Activated naive CD8-positive, alpha-beta T cell treated with anti-CD3 and anti-CD28 coated beads, Interleukin-2, amount 50 U/mL, for 16 hours (primary cell): ENCODE measurements at places on chromosomes 4 and X.

GRCh38 chr4:141117935-141118334 is 15.3 kb downstream of the RNF150 start:
- no peak for DNase-seq

- DNase-seq: no peak
These were observed 56.4 kb downstream of the SPOCK3 start for GRCh38 chr4:167177925-167178324.

GRCh38 chr4:131488772-131489171 is 1660.3 kb upstream of the PCDH10 start:
- no peak for DNase-seq

DNA sequence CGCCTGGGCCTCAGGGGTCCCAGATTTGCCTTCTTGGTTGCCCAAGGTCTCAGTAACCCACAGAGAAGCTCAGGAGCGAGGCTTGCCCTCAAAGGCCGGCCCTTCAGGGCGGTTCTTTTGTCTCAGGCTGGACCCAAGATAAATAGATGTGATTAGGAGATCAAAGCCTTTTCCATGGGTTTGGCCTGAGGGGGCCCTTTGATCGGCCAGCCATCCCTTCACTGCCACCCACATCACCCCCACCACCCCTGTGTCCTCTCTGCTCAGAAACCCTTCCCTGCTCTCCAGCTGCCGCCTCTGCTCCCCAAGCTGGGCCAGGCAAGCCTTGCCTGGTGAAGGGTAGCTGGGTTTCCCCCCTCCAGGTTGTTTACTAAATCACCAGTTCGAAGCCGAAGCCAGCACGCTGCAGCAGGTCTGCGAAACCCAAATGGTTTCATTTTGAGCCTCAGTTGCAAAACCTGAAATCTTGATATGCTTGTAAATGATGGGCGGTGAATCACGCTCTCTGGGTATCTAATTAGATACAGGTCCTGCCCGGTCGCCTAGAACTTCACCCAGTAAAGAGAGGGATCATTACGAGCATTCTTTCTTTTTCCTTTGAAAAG is 202.6 kb upstream of the BCOR start:
- DNase-seq: no peak

DNA sequence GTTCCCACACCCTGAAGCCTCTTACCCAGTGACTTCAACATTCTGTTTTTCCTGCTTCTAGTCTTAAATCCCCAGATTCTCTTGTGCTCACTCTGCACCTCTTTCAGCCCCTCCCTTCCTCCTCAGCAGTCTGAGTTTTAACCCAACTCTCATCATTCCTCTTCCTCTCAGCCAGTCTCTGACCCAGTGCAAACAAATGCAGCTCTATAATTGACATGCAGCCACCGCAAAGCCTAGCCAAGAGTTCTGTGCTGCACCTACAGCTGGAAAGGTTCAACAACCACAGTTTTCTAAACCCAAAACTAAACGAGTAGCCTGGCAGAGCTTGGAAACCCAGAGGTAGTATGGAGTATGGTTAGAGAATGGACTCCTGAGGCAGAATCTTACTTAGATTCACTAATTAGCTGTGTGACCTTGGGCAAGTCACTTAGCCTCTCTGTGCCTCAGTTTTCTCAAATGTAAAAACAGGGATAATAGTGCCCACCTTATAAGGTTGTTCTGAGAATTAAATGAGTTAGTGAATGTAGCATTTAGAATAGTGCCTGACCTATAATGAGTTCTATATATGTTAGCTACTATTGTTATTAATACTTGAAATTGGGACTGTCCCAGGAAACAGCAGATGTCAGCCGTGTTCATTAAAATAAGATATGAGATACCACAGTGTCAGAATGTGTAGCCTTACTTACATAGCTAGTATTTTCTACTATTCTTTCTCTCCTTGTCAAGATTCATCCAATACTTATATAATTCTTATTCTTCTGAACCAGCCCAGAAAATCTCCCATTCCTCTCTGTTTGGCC is 3.5 kb downstream of the TMEM154 start:
- no peak for DNase-seq

- no peak for DNase-seq
These were observed 50.3 kb downstream of the ARHGAP10 start for GRCh38 chr4:147782087-147782781.

- no peak for DNase-seq
These were observed 81.3 kb downstream of the ARHGAP24 start for GRCh38 chr4:85556283-85556682.

- DNase-seq: no peak
These were observed 338.3 kb upstream of the GALNT7 start for GRCh38 chr4:172830295-172830764.

DNA sequence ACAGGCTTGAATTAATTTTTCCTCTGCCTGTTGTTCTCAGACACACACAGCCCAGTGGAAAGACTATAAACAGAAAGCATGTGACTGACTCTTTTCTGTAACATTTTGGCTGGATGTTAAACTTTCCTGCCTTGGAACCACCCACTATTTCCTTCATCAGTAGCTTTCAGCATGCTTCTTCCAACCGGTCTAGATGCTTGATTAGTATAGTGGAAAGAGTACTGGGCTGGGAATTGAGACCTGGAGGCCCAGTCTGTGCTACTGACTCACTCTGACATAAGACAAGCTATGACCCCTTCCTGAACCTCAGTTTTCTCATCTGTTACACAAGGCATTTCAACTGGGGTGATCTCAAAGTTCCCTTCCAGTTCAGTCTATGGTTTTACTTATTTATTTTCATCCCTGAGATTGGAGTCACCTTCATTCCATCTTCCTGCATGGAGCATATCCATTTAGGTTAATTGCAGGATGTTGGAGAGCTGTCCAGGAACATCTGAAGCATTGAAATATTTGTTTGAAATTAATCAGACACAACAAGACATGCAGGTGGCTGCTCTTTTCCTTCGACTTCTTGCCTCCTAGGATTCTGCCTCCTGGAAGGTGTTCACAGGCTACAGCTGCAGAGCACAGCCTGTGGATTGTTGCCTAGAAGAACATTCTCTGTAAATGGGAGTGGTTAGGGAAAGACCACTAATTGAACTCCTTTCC is 173.4 kb downstream of the RTL9 start:
- no peak for DNase-seq

- DNase-seq: no peak
These were observed 37.3 kb downstream of the ARHGAP6 start for GRCh38 chrX:11628399-11628798.

GRCh38 chrX:38960137-38960536 is 158.9 kb downstream of the MID1IP1 start:
- no peak for DNase-seq

DNA sequence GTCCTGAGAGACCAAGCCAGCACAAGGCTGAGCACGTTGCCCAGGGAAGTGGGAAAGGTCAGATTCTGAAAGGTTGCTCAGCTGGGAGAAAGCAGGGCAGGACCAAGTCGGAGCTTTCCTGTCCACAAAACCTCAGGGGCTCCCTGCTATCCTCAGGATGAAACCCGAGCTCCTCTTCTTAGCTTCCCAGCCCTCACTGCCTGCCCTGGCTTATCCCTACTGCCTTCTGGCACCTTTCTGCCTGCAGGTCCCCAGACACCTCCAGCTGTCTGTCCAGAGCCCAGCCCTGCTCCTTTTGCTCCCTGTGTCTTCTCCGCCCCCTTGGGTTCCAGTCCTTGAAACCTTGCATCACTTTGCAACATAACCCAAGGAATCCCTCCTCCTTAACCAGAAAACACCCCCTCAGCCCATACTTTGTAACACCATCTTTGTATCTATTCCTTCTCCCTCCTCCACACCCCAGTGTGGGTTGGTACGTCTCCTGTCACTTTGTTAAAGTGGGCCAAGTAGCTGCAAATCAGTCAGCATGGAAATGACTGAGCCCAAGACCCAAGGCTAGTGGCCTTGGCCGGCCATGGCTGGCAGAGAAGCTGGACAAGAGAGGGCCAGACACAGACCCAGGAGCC is 20.0 kb upstream of the PRRG3 start:
- DNase-seq: no peak

GRCh38 chr4:56183344-56183959 is 203.8 kb downstream of the AASDH start:
- no peak for DNase-seq

GRCh38 chrX:38052096-38052495 is 45.7 kb downstream of the SYTL5 start:
- DNase-seq: no peak

GRCh38 chr4:26342328-26343037 is 21.7 kb downstream of the RBPJ start:
- no peak for DNase-seq

DNA sequence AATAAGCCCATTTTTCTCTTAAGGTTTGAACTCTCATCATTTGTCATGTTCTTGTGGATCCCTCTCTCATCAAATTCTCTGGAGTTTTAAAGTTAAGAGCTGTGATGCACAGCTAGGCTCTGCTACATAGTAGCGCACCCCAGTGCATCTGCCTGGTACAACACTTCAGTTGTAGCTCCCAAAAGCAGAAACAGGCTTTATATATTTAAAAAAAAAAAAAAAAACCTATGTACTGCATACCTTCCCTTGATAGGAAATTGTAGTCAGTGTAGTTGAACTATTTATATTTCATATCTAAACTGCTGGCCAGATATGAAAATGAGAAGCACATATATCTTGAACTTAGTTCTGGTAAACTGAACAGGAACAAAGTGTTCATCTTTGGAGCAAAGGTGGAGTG is 131.4 kb downstream of the KLHL13 start:
- DNase-seq: no peak

DNA sequence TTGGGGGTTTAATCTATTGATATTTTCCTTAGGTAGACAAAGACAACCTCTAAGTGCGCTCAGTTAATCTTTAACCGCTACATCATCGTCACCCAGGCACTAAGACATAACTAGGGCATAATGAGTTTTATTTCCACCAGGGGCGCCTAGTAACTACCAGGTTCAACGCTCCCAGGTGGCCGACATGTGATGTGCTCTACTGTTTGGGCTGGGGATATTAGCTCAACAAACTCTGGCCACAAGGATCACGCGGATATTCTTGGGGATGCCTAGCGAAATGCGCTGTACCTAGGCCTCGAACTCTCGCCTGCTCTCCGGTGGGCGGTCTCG is 915 bp upstream of the RAB33B start:
- no peak for DNase-seq

- DNase-seq: no peak
These were observed 200.9 kb upstream of the ARHGEF9 start for GRCh38 chrX:63985906-63986305.

DNA sequence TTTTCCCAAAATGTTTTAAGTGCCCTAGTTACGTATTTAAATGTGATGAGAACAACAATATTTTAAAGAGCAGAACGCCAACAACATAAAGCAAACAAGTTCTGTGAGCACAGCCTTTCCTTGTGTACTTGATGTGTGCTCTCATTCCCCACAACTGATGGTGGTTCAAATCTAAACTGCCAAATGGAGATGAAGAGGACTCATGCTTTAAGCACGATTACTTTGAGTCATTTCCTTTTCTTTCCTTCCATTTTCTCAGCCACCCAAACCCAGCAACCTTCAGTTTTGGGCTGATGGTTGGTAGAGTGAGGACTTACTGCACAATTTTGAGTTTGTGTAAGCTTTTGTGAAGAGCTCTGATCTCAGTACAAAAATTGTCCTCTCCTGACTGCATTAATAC is 1.7 kb downstream of the NSD2 start:
- no peak for DNase-seq

DNA sequence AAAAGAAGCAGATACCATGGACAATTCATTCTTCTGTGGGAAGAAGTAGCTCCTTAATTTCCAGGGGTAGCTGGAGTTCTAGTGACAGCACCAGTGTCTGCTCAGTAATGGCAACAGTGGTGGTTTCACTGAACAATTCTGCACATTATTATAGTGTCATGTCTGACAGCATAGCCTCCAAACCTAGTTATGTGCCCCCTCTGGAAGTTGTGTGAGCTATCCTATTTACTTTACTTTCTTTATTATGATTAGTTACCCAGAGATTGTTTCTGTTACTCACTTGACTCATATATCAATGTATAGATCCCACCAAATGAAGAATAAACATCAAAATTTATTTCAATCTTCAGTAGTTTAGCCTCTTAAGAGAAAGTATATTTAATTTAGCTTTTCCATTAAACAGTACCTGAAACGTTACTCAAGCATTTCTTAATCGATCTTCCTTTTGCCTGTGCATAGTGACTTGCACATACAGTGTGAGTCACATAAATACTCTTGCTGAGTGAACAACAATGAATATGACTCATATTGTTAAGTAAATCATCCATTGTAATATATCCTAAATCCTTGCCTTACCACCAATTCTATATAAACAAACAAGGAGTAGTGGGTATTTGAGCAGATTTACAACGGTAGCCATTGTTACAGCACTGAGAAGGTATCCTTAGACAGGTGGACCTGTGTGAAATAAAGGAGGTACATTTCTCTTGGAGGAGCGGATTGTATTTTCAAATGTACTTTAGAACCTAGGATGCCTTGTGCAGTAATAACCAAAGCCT is 534.7 kb downstream of the ANKRD50 start:
- no peak for DNase-seq

DNA sequence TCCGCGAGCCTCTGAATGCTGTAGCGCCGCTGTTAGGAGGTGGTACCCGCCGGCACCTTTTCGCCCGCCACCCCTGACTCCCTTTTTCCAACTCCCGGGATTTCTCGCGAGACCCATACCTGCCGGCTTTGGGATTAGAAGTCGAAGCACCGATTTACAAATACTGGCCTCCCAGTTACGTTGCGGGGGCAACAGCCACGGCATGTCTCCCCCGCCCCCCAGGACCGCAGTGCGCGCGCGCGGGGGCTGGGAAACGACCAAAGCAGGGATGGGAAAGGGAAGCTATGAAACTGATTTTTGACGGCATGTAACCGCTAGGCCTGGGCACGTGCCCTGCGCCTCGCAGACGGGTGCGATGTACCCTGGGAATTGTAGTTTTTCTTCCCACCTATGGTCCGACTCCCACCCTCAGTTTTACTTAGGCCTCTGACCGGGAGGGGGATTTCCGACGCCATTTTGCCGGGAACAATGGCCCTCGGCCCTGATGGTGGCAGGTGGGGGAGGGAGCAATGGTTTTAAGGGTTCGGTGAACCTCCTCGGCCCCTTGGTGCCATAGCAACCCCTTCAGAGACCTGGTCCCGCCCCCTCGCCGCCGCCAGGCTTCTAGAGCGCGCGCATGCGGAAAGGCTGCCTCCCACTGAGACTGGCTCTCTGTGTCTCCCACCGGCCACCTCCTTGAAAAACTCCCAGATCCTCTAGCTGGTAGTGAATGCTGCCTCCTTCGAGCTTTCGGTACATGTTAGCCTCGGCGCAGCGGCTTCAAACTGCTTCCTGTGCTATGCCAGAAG is 772 bp upstream of the WNK3 start:
- peak; percentile 14 for DNase-seq
